H4 (cell line): ENCODE measurements at places on chromosomes 3 and 15. TPM values are rescaled to one million over a fixed set of nuclear protein-coding genes. Genes with fewer than 3 reads are reported as not detected.

GRCh38 chr3:151307583-151308488 is 8.8 kb downstream of the GPR87 start:
- no peak for DNase-seq

Gene SLC28A2
- not detected in 2 replicates for total RNA-seq

GRCh38 chr3:117606866-117607265 is 897.3 kb downstream of the TUSC7 start:
- peak; percentile 34 for DNase-seq

DNA sequence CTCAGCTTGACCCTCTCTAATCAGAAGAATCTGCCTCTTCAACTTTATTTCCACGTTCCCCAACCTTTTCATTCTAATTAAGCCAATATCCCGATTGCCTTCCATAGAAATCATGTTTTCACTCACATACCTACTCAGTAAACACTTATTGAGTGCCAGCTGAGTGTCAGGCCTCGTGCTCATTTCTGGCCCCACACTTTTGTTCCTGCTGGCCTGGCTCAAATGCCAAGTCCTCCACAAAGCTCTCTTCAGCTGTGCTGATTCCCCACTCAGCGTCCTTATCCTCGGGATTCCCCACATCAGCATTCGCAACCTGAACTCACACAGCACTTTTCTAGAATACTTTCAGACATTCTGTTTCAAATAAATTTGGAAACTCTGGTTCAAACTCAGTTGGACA is 68.9 kb downstream of the THBS1 start:
- no peak for DNase-seq

- DNase-seq = peak; percentile 44
These were observed 108.4 kb upstream of the RASGRP1 start for GRCh38 chr15:38672814-38673670.
